Endodermal cell (in vitro differentiated cells): ENCODE measurements at places on chromosomes 4 and X. TPM values are rescaled to one million over a fixed set of nuclear protein-coding genes. Genes with fewer than 3 reads are reported as not detected.

THAP6 gene
- 17.2 to 26.8 TPM (median 25.0 TPM) in 3 replicates for total RNA-seq

F8A2 gene
- not detected in 3 replicates for total RNA-seq

GIMD1 gene
- not detected in 2 replicates for total RNA-seq

- DNase-seq: no peak
- H3K4me1 ChIP-seq: no peaks in the 10 kb centered on the region
- H3K36me3 ChIP-seq: no peaks in the 10 kb centered on the region
- no peak overlapping the region for H3K4me3 ChIP-seq
These were observed 1872.6 kb downstream of the ARAP2 start for GRCh38 chr4:34371676-34372075.

- H3K36me3 ChIP-seq: no peaks in the 10 kb centered on the region
- H3K27me3 ChIP-seq: no peaks in the 10 kb centered on the region
- DNase-seq: peak; percentile 87
- no peaks in the 10 kb centered on the region for H3K4me1 ChIP-seq
These were observed 30.6 kb downstream of the LONRF3 start for GRCh38 chrX:119004920-119005524.

GRCh38 chrX:105168577-105168976 is 51.9 kb downstream of the TEX13A start:
- no peaks in the 10 kb centered on the region for H3K4me1 ChIP-seq
- no peak overlapping the region for H3K4me3 ChIP-seq
- no peaks in the 10 kb centered on the region for H3K27me3 ChIP-seq
- H3K27ac ChIP-seq: peak overlapping the region; percentile 10
- no peaks in the 10 kb centered on the region for H3K36me3 ChIP-seq

DNA sequence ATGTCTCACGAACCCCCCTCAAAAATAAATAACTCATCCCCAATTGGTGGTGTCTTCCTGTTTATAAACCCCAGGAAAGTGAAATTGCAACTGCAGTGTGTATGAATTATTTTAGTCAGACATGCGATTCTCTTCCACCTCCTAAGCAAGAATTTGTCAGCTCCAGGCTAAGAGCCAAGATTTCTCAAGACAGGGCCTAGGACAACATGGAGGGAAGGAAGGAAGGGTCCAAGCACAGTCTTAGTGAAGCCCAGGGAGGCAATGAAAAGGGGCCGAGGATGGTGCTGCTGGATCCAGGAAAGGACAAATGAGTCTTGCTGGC is 20.0 kb downstream of the SH3KBP1 start:
- H3K4me1 ChIP-seq: no peaks in the 10 kb centered on the region
- no peak overlapping the region for H3K4me3 ChIP-seq
- H3K27ac ChIP-seq: no peak overlapping the region
- no peaks in the 10 kb centered on the region for H3K27me3 ChIP-seq
